ENCODE measurements at places on chromosomes 11 and 22.
A peak's percentile ranks its signal among the peaks of the same experiment; 100 is the strongest.

- DNase-seq: no peak
These were observed 69.7 kb upstream of the CDON start for GRCh38 chr11:126132319-126132718.

DNA sequence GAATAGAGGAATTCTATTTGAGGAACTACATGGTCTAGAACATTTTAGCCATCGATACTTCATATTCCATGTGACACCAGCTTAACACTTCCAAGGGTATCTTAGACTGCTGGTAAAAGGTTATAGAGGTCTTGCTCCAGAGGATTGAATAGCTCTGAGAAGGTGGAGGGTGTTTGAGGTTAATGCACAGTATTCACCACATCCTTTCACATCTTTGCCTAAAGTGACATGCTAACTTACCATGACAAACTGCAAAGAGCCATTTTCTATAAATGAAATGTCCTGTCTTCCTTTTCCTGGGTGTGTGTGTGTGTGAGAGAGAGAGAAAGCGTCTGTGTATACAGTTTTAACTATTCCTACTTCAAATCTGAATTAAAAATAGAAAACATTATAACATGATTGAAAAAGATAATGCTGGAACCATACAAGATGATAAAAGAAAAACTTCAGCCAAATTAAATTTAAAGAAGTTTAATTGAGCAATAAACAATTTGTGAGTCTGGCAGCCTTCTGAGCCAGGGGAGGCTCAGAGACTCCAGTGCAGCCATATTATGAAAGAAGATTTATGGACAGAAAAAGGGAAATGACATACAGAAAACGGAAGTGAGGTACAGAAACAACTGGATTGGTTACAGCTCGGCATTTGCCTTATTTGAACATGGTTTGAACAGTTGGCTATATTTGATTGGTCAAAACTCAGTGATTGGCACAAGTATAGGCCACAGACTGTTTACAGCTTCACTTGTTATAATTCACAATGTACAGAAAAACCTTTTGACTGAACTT, 320.9 kb upstream of the CCDC179 start:
- no peak for DNase-seq

DNA sequence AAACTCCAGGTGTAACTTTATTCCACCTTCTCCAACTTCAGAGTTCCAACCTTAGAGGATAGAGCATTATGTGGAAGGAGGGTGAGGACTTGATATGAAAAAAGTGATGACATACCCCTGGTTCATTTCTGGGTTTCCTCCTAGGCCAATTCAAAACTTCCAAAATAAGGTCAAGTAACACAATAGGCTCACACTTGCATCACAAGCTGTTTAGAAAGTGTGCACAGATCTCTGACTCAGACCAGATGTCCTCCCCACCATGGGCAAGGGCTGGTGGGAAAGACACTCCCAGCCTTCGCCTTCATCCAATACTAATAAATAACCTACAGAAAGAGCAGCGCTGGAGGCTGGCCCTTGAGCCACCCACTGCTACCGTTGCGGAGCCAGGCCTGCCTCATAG, 5.8 kb upstream of the BUD13 start:
- no peak for DNase-seq

- DNase-seq: no peak
These were observed 8.9 kb downstream of the TTC17 start for GRCh38 chr11:43367382-43368178.

DNA sequence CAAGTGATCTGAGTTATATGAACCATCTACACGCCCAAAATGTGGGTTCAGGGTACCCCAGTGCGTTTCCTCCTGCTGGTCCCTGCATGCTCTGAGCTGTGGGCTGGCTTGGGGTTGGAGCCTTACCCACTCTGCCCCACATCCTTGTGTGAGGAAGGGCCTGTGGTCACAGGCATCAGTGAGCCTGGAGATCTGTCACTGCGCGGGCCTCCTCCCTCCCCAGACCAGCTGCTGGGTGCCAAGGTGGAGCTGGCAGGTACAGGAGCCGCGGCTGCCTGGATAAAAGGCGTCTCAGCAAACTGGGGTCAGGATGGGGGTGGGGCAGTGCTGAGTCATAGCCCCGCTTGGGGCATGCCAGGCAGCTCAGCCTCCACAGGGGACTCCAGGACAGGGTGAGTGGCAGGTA, 17.9 kb downstream of the GNAZ start:
- DNase-seq: no peak

DNA sequence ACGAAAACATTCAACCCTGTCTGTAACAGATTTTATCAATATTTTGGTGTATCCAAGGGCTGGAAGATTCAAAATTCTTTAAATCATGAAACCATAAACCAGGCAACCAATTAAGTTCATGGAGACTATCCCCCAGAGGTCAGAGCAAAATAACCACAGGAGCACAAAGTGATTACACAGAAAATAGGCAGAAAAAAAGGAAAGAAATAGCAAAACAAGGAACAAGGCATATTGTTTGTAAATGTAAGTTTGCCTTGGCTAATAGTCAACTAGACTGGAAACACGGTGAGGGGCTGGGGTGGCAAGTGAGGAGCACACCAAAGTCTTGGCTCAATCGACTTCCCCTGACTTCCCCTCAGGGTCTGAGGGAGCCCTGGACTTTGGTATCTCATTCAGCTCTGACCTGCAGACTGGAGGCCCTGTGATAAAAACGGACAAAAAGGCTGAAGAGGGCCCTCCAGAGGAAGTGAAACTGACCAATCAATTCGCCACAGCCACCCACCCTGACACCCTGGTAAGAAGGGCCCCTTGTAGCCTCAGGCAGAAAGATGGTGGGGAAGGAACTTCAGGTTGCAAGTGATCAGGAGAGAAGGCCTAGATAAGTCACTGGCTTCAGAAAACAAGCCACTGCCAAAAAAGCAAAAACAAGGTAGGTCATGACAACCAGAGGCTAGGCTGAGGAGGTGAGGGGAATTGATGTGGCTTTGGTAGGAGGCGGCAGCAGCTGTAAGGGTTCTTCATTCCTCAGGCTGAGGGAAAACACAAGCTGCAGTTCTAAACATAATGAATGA, 1.8 kb downstream of the SIK3 start:
- no peak for DNase-seq

DNA sequence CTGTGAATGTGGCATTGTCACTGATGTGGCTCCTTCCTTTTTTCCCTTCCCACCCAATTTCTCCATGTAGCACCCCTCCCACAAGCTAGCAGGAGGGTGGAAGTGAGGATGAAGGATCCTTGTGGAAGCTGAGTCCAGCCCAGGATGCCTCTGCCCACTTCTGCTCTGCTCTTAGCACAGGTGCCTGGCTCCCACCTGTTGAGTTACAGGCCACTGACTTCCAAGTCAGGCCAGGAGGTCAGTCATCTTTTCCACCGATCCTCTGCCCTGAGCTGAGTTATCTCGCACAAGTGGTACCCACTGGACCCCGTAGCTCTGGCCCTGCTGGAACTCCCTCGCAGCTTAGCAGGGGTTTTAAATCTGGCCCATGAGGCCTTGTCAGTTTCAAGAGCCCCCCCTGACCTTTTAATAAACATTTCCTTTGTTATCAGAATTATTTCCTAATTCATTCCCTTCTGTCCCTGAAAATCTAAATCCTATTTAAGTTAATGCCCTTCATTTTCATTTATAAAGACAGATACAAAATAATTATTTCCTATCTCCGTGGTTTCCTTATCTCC, 125.3 kb upstream of the CADM1 start:
- no peak for DNase-seq

- no peak for DNase-seq
These were observed 19.0 kb downstream of the TSKU start for GRCh38 chr11:76802151-76802550.

- no peak for DNase-seq
These were observed 123.4 kb downstream of the ETS1 start for GRCh38 chr11:128463979-128464378.

DNA sequence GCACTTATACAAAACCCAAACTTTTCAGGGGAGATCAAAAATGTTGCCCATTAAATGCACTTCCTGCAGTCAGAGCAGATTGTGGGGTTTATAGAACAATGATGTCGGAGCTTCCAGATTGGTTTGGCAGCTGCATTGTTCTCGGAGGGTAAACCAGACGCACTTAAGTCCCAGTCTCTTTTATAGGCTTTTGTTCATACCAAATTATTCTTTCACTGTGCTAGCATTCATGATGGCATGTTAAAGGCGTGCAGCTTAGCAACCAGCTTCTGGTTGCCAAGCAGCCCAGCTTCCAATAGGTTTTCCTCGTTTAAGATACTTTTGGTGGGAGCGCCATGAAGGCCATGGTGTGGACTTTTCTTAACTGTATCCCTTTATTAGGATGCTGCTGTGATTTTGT, 40.9 kb downstream of the ZC3H12C start:
- DNase-seq: no peak

- DNase-seq: no peak
These were observed 2.0 kb upstream of the SOX10 start for GRCh38 chr22:37986371-37986770.

DNA sequence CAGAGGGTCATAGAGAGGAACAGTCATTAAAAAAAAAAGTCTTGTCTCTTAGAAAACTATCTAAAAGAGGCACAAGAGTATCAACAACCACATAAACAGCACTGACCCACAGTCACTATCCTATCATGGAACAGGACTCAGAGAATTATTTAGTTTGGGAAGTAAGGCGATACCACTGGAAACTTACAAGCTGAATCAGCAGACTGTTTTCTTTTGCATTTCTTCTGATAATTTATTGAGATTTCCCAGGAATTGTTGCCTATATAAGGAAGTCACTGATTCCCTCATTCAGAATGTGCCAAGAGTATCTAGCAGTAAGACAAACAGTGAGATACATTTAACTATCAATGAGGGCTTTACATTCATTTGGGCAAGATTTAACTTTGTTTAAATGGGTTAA, 304.1 kb downstream of the GUCY1A2 start:
- peak; percentile 75 for DNase-seq

DNA sequence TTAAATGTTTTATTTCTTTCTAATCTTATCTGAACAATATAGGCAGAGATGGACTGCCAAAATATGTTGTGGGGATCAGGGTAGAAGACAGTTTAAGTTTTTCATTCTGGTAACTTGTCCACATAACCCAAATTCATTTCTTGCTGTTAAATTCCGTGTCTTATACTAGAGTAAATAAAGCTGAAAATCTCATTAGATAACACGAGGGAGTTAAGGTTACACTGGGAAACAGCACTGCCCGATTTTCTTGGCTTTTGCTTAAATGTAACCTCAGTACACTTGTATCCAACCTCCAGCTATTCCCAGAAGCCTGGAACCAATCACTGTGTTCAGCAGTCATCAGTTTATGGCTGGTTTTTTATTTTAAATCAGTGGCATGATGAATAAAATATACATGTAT, 48.2 kb downstream of the MICAL3 start:
- no peak for DNase-seq

- DNase-seq: peak; percentile 15
These were observed 37.2 kb downstream of the IGLL1 start for GRCh38 chr22:23542933-23543332.

- DNase-seq: no peak
These were observed 3.7 kb downstream of the SLC15A3 start for GRCh38 chr11:60948250-60948649.

DNA sequence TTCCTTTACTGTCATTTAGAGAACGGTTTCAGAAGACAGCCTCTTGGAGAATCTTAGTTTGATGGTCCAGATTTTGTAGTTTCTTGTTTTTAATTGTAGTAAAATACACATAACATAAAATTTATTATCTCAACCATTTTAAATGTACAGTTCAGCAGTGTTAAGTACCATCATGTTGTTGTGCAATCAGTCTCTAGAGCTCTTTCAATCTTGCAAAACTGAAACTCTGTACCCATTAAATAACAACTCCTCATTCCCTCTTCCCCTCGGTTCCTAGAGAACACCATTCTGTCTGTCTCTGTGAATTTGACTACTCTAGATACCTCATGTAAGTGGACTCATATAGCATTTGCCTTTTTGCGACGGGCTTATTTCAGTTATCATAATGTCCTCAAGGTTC, 69.8 kb downstream of the GRIK4 start:
- no peak for DNase-seq

DNA sequence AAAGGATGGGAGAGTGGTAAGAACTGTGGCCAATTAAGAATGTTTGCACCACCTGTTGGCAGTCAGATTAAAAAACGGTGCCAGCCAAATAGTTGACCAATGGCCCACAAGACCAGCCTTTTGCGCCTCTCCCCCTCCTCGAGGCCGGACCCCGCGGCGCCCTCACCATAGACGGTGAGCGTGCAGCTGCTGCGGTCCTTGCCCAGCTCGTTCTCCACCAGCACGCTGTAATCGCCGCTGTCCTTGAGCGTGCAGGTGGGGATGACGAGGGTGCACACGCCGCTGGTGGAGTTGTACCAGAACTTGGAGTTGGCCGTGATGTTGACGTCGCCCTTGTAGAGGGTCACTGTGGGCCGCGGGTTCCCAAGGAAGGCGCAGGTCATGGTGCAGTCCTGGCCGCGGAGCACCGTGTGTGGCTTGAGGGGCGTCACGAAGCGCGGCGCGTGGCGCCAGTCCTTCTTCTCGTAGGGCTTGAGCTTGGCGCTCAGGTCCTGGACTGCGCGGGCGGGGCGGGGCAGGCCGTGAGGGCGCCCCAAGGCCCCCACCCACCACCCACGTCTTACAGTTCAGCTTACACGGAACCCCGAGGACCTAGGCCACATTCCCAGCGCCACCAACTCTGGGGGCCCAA, 7.2 kb downstream of the TMEM86A start:
- no peak for DNase-seq

DNA sequence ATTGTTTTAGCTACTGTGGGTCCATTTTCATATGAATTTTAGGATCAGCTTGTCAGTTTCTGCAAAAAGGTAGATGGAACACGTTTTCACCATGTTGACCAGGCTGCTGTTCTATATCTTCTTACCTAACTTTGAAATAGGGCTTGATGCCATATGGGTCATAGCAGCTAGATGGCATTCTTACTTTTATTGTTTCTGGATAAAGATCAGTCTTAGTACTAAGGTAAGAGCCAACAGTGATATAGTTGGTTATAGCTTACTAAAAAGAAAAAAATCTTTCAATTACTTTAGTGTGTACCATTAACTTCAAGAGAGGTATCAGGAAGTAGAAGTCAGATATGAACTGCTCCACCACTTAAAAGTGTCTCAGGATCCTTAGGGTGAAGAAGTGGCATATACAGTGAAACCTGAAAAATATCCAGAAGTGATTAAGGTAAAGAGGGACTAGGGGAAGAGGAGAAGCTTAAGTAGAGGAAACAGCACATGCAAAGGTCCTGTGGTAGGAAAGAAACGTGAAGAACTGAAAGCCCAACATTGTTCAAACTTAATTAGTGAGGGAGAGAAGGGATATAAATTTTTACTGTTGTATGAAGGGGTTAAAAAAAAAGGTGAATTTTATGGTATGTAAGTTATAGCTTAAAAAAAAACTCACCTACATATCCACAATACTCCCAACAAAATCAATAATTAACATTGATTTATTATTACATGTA, 59.9 kb upstream of the B3GNT6 start:
- no peak for DNase-seq

DNA sequence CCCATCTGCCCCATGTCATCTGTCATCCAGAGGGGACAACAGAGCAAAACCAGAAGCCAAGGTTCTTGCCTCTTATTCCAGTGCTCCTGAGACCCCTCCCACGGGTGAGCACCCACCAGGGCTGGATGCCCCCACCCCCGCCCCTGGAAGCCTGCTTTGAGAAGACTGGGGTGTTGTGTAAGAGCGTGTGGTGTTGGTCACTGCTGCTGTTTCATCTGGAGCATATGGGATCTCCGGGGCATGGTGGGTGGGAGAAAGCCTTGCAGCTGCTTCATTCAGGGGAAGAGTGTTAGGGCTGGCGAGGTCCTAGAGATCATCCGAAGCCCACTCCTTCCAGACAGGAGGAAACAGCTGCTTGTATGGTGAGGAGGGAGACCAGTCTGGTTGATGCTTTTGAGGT, 54.1 kb downstream of the CHRDL2 start:
- DNase-seq: no peak

Data from fibroblast of skin of right biceps (primary cell).